ENCODE measurements at places on chromosomes 7 and 10.

DNA sequence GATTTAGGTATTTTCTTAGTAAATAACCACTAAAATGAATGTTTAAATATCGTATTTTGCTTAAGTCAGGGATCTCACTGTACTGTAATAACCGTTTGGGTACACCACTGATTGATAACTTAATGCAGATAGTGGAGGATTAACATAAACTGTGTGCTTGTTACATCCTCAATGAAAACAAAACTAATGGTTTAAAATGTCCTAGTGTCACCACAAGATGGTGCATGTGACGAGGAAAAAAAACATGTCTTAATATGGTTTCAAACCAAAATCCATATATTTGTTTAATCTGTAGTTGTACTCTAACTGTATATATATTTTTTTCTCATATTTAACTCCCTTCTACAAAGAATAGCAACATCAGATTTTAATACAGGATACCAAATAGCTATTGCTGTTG is 19.2 kb downstream of the ARMC10 start:
- DNase-seq, result no peak

DNA sequence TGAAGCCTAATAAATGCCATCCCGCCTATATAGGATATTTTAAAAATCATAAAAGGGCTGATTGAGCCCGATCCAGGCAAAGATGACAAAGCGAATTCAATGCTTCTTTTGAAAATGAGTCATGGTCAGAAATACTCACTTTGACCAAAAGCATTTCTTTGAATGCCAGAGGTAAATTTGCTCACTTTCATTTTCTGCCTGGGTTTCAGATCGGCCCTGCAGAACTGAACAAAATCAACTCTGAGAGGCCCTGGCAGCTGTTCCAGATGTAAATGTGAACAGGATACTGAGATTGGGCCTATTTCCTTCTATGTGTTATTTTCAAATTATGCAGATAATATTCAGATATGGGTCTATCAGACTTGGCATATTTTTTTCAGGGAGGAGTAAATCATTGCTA is 114.8 kb upstream of the ARID5B start:
- DNase-seq, result no peak

DNA sequence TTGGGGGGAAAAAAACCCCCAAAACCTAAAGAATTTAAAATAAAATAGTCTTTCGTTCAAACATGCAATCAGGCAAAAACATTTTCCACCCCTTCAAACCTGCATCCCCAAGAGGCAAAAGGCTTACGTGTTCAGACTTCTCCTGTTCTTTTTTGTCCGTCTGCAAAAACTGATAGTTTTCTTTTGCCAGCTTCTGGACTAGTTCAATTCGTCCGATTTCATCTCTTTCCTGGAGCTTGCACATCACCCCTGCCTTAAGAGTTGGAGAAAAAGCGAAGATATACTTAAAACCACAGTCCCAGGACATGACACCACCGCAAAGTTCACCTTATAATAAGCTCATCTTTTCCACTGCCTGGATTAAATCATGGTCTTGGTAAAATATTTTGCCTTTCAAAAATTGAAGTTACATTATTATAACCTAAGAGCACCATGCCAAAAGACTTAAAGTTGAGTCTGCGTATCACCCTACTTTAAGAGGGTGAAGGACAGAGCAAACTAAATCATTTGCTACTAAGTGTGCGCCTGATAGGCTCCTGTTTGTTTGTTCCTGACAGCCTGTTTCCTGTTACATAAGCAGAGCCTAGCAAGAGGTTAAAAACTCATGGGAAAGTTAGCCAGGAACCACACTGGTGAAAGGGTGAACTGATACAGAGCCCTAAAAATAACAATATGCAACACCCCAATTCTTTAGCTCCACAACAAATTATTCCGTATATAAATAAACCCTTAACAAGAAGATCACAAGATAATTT is 137.0 kb downstream of the RAPGEF5 start:
- no peak for DNase-seq

- DNase-seq, result no peak
Measured at GRCh38 chr7:88279323-88279722, 27.4 kb downstream of the STEAP4 start.

- DNase-seq, result no peak
Measured at GRCh38 chr7:155276800-155277375, 20.8 kb upstream of the INSIG1 start.

DNA sequence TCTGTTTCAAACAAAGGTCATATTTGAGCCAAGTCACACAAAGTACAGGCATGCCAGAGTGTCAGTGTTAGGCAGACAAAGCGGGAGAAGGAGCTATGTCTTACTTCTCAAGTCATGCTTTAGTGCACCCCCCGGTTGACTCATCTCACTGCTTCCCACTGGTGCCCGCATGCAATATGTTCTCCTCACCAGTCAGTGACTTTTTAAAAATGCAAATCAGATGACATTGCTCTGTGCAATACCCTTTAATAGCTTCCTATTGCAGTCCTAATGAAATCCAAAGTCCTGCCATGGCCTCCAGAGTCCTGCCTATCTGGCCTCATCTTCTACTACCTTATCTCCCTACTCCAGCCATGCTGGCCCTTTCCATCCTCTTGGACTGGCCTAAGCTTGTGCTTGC is 429.1 kb downstream of the ACTR3B start:
- no peak for DNase-seq

DNA sequence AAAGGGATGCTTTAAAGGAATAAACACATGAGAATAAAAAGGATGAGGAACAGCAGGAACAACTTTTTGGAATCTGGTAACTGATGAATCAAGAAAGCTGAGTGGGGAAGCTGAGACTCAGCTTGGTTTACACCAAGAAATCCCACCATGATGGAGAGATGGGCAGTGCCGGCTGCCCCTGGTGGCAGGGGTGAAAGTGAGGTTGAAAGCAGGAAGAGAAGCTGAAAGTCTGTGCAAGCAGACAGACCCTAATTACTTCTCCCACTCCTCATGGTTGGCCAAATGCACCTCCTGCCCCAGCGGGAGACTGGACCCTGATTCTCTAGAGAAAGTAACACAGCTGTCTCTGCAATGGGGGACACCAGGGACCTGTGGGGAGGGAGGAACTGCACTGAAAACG is 57.6 kb upstream of the NANOS1 start:
- no peak for DNase-seq

All from DMS 273 treated with DMSO at 0.1 percent for 48 hours (cell line).